Stimulated activated CD8-positive, alpha-beta memory T cell treated with anti-CD3 and anti-CD28 coated beads, Interleukin-12 subunit alpha, Interleukin-12 subunit beta, amount 100 ng/mL, for 1 hour (primary cell): ENCODE measurements at places on chromosomes 11 and 22.
A peak's percentile ranks its signal among the peaks of the same experiment; 100 is the strongest.

- no peak for DNase-seq
These were observed 3.9 kb upstream of the TAGLN start for GRCh38 chr11:117195258-117195657.

DNA sequence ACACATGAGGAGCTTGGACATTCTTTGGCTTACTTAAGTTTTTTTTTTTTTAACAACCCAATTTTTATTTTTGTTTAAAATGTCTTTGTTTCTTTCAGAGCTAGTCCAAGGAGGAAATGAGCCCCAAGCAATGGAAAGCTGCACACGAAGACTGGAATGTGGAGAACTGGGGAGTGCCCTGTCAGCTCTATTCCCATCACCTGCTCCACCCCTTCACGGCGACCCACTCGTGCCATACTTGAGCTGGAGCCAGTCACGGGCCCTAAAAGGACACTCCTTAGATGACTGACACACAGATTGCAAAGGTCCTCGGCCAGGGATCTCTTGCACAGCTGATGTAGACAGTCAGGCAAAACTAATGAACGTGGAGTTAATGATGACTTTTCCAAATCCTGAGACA, 10.6 kb upstream of the SLC25A18 start:
- no peak for DNase-seq

DNA sequence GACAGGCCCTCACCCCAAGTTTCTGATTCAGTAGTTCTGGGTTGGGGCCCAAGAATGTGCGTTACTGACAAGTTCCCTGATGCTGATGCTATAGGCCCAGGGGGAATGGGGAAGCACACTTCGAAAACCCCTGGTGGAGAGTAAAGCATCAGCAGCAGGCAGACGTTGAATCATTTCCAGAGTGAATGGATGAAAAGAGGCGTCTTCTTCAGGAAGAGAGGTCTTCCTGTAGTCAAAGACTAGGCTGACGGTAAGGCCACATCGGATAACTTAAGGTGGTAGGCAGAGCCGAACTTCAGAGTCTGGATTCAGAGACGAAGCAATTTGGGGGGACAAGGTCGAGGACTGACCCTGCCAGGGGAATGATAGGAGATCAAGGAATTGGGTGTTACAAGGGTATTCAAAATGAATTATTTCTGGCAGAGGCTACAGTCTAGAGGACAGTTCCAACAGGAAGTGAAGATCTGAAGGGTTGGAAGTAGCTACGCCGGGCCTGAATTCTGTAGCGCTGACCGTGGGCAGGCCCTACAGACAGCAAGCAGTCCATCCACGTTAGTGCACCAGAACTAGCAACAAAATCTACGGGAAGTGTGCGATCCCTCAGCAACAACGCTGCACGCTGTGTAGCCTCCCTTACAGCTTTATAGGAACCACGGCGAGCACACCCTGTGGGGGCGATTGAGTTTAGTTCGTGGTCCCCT, 862 bp upstream of the CENATAC start:
- DNase-seq, result peak; percentile 7

DNA sequence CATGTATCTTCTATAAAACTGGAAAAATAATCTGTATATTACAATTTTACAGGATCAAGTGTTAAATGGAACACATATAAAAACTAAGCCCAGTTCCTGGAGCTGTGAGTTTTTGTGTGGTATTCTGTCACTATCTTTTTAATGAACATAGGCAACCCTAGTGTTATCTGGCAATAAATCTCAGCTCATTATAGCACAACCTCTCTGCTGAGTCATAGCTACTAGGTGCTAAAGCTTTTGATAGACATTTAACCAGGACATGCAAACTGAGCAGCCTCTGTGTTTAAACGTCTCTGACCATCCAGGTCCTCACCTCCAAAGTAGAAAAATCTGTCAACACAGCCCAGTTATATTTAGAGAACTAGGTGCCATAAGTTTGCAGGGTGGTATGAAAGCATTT, 91.0 kb upstream of the CARD18 start:
- no peak for DNase-seq

DNA sequence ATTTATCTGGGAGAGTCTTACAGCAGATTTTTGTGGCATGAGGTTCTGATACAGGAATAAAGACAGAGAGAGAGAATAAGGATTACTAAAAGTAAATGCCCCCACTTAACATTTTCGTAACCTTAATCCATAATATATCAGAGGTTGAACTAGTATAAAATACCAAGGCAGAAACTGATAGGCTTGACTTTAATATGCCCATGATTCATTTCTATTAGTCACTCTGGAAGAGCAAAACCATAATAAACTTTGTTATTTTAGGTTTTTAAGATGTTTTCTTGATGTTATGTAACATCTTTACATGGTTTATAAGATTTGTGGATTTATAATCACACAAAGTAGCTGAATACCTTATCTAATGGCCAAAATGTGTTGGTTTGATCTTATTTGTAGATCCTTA, 19.1 kb downstream of the GUCY1A2 start:
- DNase-seq, result no peak

DNA sequence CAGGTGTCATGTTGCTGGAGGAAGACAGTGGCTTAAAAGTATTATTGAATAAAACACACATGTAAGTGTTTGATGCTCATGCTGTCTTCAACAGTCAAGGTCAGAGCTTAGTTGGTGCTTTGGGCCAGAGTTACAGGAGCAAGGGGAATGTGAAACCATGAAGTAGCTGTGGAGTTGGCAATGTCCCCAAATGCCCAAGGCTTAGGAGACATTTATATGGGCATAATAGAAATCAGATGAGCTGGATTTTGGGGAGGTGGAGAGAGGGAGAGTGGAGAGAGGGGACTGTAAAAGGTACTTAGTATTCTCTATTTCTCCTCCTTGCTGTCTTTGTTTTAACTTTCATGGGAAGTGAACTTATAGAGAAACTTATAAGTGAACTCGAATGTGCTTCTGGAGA, 407.8 kb downstream of the ETS1 start:
- no peak for DNase-seq

- no peak for DNase-seq
These were observed 34.1 kb downstream of the PHLDB1 start for GRCh38 chr11:118641397-118642019.

GRCh38 chr22:26021516-26021915, 147.7 kb upstream of the SEZ6L start:
- no peak for DNase-seq

GRCh38 chr11:113814181-113814580, 34.6 kb downstream of the CLDN25 start:
- DNase-seq, result no peak

GRCh38 chr11:128862406-128862805, 4.7 kb downstream of the KCNJ1 start:
- DNase-seq, result no peak

- DNase-seq, result no peak
These were observed 26.6 kb downstream of the TIMP3 start for GRCh38 chr22:32828150-32828549.

DNA sequence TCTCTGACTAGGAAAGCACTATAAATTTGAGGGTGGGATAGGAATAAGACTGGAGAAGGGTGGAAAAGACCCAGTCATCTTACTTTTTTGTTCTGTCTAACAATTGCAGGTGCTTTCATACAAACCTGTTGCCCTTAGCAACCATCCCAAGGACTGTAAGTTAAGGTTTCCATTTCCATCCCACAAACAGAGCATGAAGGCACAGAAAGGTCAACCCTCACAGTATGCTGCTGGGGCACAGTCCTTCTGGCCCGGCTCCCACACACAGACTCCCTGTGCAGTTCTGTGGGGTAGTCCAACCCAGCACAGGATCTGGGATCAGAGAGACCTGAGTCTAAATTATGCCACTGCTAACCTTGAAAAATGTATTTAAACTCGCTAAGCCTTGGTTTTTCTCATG, 38.4 kb upstream of the ETS1 start:
- no peak for DNase-seq

GRCh38 chr11:9042488-9042887, 38.7 kb upstream of the NRIP3 start:
- DNase-seq, result no peak

- no peak for DNase-seq
These were observed 429.3 kb upstream of the FAT3 start for GRCh38 chr11:91795139-91795887.

- DNase-seq, result no peak
These were observed 64.1 kb downstream of the C11orf87 start for GRCh38 chr11:109486129-109486528.

GRCh38 chr22:28893810-28894209, 10.4 kb downstream of the ZNRF3 start:
- DNase-seq, result no peak

DNA sequence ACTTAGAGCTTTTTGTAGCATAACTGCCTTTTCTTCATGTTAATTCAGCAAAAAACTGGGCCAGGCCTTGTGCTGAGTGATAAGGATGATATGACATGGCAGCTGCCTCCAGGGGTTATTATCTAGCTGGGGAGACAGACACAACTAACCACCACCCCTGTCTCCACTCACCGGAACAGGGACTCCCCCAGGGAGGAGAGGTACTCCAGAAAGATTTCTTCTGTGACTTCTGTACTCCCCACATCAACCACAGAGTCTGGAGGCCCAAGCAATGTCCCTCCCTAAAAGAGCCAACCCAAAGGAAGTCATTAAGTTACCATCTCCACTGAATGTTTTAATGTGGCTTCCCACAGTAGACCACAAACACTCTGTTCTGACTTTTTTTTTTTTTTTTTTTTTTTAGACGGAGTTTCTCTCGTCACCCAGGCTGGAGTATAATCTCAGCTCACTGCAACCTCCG, 14.3 kb upstream of the PMM1 start:
- no peak for DNase-seq
